Body of pancreas (tissue), 4 donors: ENCODE measurements at places on chromosomes 4 and X.

DNA sequence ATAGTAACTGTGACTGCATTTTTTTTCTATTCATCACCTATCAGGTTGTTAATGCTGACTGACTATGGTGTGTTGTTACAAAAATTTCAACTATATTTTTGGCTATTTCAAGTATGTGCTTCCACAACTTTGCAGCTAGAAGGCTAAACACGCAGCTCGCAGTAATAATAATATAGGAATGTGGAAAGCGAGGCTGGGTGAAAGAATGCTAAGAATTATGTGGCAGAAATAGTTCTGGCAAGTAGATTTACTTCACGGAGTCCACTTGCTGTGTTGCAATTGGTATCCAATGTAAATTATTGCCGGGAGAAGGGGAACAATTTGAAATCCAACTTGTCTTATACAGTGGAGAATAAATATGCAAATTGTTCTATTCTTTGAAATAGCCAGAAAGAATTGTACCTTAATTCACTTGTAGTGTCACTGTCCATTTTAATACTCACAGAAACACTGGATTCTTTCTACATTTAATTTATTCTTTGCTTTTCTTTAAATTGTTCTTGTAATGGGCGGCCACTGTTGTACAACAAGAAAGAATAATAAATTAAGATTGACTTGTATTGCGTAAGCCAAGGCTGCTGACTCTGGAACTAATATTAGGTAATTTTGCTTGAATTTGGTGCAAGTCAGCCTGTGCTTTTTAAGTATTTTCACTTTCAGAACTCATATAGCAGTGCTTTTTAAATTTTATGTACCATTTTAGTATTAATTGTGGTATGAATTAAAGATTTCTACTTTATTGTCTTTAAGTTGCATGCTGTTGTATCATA lies 154.9 kb downstream of the FRMPD4 start:
- no peak for DNase-seq

DNA sequence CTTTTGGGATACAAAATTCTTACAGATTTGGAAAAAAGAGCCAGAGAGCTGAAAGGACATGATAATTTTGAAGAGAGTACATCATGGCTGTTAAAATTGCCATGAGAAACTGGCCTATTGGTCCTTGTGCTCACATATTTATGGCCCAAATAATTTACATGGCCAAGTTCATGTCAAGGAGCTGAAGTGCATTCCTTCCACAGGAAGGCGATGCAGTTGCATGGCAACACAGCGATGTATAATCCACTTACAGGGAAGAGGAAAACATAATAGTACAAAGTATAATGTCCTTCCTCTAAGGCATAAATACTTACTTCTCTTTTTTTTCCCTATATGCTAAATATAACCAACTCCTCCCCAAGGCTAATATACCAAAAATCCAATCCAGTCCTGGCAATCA lies 914.5 kb upstream of the AGA start:
- DNase-seq = no peak

- no peak for DNase-seq
Measured at GRCh38 chr4:33407496-33407895, 2687.3 kb downstream of the PCDH7 start.

DNA sequence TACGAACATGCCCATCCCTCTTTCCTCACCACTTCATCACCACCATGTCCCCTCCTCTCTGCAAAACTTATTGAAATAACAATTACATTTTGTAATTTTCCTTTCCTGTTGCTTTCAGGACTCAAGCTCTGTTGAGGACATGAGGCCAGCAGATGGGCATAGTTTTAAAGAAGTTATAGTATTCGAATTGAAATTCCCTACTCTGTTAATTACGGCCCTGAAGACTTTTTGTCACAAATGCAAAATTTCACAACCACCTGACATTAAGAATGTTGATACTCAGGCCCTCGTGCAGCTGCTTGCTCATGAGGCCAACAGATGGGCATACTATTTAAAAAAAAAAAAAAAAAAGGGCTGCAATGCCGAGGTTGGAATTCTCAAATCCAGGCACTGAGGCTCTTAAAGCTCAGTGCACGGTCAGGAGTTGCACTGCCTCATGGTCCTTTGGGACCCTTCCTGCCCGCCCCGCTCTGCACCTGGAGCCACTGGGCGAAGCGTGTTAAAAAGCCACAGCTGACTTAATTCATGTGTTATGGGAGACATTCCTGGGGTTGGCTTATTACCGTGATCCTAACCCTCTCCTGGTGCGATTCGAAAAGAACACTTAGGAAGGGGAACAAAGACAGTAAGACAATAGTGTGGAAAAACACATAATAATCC lies 34.2 kb upstream of the FAT1 start:
- DNase-seq = no peak

- DNase-seq = no peak
Measured at GRCh38 chr4:46492394-46492793, 102.5 kb upstream of the GABRA2 start.

DNA sequence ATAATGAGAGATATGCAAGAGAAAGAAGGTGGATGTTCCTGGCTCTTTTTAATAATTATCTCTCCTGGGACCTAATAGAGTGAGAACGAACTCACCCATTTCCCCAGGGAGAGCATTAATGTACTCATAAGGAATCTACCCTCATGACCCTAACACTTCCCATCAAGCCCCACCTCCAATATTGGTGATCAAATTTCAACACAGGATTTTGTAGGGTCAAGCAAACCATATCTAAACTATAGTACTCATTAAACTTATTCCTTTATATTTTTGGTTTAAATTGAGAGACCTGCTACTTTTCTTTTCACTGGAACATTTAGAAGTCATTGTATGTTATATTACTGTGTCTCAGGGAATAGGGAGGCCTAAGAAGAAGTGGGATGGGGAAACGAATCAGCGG lies 2.6 kb downstream of the UGT2A3 start:
- no peak for DNase-seq

DNA sequence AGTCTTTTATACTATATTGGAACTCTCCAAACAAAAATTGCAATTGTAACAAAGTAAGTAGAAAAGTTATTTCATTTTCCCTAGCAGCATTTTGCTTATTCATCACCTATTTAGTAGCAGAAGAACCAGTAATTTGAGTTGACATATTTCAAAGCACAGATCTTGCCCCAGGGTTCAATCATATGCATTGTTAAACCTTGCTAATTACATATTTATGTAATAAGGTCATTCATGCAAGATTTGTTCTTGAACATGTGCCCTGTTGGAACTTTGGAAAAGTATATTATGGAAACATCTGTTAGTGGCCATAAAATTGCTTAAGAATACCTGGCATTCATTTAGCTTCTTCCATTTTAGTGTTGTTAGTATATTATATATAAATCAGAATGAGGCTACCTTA lies 191.7 kb downstream of the TLL1 start:
- no peak for DNase-seq

DNA sequence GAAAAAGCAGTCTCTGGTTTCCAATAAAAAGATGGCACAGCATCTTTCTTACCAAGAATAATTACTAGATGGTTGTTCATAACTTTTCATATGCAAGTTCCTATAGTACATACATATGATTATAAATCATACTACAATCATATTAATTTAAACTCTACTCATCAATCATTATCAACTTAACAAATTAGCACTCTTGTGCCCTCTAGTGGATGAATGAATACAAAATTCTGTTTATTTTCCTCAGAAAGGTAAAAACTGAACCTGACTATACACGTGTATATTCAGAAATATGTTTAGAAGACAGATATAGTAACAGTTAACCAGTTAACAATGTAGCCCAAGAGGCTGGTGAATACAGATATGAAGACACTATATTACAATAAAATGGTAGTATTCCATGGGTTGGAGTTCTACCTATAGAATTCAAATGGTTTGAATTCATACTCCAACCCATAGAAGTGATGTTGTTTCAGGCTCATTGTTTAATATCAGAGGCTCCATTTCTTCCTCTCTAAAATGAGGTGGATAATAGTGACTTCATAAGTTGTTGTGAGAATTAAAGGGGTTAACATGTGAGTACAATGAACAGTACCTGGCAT lies 100.0 kb downstream of the ADAMTS3 start:
- no peak for DNase-seq

DNA sequence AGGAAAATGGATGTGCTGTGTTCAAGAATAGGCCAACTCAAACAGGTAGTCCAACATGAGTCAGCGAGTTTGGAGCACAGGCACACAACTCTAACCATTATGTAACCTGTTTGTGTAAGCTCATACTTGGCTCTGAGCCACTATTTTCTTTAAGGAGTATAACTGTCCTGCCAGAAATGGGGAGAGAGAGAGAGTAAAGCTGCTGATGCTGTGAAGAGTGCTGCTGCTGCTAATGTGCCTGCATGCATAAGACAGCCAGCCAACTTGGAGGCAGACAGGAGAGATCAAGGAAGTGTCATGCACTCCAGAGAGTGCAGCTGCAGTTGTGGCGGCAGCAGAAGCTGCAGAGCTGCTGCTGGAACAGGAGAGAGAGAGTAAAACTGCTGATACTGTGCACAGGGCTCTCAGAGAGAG lies 11.7 kb upstream of the STATH start:
- DNase-seq = peak; percentile 31

DNA sequence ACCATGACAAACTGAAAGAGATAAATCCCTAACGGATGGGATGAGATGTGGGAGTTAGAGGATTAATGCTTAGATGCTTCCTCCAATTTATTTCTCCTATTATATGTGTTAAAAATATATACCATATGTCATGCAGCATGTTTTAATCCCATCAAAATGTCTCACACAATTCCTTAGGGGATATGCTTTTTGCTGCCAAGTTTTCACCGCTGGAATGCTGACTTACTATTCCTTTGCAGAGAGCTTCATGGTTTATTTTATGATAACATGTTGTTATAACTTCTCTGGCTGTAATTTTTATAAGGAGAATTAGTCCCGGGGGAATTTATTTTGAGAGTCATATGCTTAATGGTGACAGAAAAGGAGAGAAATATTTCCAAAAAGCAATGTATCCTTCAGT lies 670.3 kb downstream of the IL1RAPL1 start:
- DNase-seq = no peak

DNA sequence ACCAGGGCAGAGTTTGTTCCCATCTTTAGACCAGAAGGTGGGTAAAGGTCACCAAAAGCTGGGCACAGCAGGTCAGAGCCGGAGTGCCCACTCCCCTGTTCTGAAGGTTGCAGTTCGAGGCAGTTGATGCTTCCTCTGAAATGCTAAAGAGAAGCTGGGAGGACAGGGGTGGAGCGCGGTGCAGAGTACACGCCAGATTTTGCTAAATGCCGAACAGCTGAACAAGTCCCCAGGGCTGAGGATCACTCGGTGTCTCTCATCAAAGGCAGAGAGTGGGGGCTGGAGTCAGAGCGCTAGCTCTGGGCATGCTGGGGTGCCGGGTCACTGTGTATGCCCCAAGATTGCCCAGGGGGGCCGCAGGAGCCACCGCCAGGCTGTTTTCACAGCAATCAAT lies 197.0 kb downstream of the BCOR start:
- no peak for DNase-seq

DNA sequence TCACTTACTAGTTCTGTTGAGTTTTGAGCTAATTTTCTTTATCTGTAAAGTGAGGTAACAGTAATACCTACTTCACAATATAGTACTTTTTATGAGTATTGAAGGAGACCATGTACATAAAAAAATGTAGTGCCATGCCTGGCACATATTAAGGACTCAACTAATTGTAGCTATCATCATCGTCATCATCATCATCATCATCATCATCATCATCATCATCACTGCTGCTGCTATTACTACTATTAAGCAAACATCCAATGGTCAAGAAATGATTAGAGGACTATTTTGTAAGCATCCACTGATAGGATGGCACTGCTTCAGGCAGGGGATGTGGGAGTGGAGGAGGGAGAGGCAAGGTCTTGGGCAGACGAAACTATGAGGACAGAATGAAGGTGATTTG lies 47.4 kb upstream of the GPR101 start:
- DNase-seq = no peak

GRCh38 chr4:113522433-113522832 lies 239.1 kb downstream of the CAMK2D start:
- DNase-seq = no peak

DNA sequence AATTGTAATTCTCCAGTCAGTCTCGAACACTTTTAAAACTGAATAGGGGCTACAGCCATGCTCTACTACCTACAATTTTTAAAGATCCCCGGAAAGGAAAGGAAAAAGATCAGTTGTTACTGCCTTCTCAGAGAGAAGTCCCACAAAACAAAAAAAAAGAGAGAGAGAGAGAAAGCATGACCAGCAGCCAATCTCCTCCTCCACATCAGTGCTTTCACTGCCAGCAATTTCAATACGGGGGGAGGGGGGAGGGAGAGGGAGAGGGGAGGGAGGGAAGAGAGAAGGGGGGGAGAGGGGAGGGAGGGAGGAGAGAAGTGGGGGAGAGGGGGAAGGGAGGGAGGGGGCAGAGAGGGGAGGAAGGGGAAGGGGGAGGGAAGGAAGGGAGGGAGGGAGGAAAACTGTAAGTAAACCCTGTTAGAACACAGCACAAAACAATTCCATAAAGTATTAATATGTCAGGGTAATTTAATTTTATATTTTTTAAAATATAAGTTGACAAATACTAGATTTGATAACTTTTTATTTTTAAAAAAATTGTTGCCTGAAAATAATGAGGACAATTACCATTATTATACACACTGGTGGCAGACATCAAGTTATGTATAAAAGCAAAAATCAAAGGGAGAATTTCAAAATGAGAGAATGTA lies 108.0 kb downstream of the LRBA start:
- no peak for DNase-seq

DNA sequence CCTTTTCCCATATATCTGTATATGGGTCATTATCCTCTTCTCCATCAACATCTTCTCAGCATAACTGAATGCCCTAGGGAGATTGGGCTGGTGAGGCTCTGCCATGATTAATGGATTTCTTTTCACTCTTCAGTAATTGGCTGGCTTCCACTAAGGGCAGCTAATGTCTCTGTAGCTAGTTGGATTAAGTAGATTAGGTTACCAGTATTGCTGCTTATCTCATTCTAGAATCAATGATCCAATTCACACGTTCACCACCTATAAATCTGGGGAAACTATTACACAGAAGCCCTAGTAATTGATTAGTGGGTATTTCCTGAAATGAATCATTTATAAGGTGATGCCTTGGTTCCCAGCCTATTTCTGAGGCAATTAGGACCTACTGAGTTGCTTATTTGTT lies 94.8 kb downstream of the KDR start:
- DNase-seq = no peak

DNA sequence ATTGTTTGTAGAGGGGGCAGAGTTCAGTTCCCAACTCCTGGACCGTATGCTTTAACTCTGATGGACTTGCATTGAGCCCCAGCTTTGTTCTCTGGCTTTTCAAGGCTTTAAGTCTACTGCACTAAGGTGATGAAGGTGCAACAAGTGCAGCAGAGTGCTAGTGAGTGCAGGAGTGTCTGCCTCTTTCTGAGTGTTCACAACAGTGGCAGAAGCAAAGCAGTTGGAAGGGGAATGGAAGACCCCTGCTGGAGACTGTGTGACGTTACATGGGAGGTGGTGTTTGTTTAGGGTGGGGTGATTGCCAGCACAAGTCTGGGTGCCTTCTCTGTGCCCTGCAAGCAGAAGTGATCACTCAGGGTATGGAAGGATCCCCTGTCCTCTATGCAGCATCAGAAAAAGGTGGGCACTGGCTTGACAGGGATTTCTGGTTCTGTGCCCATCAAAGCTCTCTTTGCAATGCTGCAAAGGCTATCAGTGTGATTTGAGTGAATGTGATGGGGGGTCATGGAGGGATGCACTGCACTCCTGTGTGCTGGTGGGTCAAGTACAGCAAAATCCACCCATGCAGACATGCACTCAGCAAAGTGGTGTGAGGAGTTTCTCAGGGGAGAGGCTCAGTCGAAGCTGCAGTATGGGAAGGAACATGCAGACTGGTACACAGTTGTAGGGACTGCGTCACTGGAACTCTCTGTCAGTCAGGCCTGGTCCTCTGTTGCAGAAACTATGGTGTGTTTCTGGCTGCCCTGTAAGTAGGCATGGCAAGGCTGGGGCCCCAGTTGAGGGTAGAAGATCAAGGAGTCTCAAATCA lies 70.9 kb upstream of the UGT2B7 start:
- peak; percentile 51 for DNase-seq
